SJSA1 (cell line): ENCODE measurements at places on chromosomes 2 and 18. TPM values are rescaled to one million over a fixed set of nuclear protein-coding genes. Genes with fewer than 3 reads are reported as not detected.

CIB4 gene
- total RNA-seq, result not detected in 2 replicates

FOXI3 gene
- total RNA-seq, result not detected in 2 replicates

SCN2A gene
- total RNA-seq, result 0.05 TPM in 1 of 2 replicates, not detected in the other

EN1 gene
- 4.0 and 4.7 TPM in 2 replicates for total RNA-seq

UGT1A6 gene
- not detected in 2 replicates for total RNA-seq

SERPINB3 gene
- total RNA-seq, result not detected in 2 replicates

CNDP1 gene
- total RNA-seq, result not detected in 2 replicates

SNRPD1 gene
- total RNA-seq, result 38.0 and 52.2 TPM in 2 replicates

RGPD8 gene
- 1.4 and 5.5 TPM in 2 replicates for total RNA-seq

SELENOI gene
- 10.1 and 17.6 TPM in 2 replicates for total RNA-seq

DNA sequence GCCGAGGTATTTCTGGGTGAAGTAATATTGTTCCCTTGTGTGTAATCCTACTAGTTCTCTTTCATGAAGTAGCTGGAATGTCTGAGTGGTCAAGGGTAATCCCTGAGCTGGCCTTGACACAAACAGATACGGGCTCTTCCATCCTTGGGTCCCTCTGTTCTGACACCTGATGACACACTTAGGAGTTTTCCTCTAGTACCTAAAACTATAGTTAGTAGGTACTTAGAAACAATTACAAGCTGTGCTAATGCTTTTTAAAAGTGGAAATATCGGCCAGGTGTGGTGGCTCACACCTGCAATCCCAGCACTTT lies 59.2 kb upstream of the IL1R1 start:
- H3K4me1 ChIP-seq, result peaks cover 21% of the 10 kb centered on the region
- no peaks in the 10 kb centered on the region for H3K27me3 ChIP-seq
- no peak for DNase-seq
- H3K4me3 ChIP-seq, result no peak overlapping the region

- no peaks in the 10 kb centered on the region for H3K36me3 ChIP-seq
- no peak for DNase-seq
- H3K27me3 ChIP-seq, result no peaks in the 10 kb centered on the region
- no peak overlapping the region for H3K4me3 ChIP-seq
- no peaks in the 10 kb centered on the region for H3K4me1 ChIP-seq
These were observed 756.5 kb downstream of the GALR1 start for GRCh38 chr18:78006006-78006773.

DNA sequence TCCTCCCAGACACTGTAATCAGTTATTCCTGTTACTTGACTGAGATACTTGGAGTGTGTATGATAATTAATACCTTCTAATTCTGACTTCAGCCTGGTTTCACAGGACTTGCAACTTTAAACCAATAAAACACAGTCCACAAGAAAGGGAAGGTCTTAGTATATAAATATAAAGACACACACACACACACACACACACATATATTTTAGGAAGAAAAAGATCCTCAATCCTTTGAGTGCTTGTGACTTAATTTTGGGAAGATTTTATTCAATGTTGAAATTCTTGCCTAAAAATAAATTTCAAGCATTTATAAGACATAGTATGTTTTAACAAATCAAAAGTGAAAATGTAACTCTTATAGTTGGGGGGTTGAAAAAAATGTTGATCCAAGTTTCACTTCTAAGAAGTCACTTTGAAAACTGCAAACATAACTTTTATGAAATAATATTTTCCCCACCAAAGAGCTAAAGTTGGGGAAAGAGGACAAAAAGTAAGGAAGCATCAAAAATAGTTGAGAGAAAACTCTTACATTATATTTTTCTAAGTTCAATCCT lies 824 bp upstream of the VPS54 start:
- H3K27me3 ChIP-seq, result no peaks in the 10 kb centered on the region
- DNase-seq, result no peak
- peaks cover 22% of the 10 kb centered on the region for H3K4me1 ChIP-seq
- peak overlapping the region; percentile 91 for H3K4me3 ChIP-seq
- H3K27ac ChIP-seq, result peak overlapping the region; percentile 94
- H3K36me3 ChIP-seq, result peaks cover 6% of the 10 kb centered on the region

GRCh38 chr2:75560022-75560767 lies 544 bp downstream of the EVA1A start:
- H3K27ac ChIP-seq, result peak overlapping the region; percentile 94
- no peaks in the 10 kb centered on the region for H3K27me3 ChIP-seq
- H3K4me3 ChIP-seq, result peak overlapping the region; percentile 80
- DNase-seq, result no peak

DNA sequence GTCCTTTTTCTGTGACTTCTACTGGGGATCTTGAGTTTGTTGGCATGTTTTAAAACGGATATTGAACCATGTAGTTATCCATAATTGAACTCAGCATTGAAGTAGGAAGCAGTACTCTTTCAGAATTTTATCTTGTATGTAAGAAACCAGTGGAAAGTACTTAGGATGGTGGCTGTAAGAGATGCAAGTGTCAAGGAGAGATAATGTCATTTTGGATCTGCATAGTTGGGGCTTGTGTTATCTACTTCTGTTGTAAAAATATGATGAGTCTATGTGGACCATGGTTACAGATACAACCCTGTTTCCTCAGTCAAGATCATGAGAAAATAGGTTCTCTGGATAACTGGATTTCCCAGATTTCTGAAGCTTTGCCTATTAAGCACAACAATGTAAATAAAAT lies 113.7 kb downstream of the NAB1 start:
- H3K27ac ChIP-seq, result no peak overlapping the region
- no peaks in the 10 kb centered on the region for H3K36me3 ChIP-seq
- no peaks in the 10 kb centered on the region for H3K27me3 ChIP-seq

DNA sequence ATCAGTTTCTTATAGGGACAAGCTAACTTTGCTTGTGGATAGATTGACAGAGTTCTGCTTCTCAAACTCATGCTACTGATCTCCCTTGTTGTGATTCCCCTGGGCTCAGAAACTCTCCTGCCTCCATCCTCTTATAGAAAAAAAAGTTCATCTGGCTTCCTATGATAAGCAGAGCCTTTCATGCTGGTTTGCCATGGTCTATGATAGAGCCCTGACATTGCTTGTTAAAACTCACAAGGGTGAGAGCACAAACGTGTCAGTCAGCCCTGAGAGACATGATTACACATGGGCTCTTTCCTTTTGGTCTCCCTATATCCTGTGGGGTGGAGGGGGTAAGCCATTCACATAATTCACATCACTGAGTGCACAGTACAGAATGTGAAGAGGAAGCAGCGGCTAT lies 121.8 kb downstream of the TDRD15 start:
- H3K4me3 ChIP-seq, result no peak overlapping the region
- DNase-seq, result no peak
- no peak overlapping the region for H3K27ac ChIP-seq
- no peaks in the 10 kb centered on the region for H3K4me1 ChIP-seq
- H3K36me3 ChIP-seq, result no peaks in the 10 kb centered on the region

- H3K27ac ChIP-seq, result no peak overlapping the region
- H3K4me3 ChIP-seq, result no peak overlapping the region
- H3K36me3 ChIP-seq, result no peaks in the 10 kb centered on the region
- no peak for DNase-seq
These were observed 543.5 kb upstream of the HNMT start for GRCh38 chr2:137420744-137421143.

DNA sequence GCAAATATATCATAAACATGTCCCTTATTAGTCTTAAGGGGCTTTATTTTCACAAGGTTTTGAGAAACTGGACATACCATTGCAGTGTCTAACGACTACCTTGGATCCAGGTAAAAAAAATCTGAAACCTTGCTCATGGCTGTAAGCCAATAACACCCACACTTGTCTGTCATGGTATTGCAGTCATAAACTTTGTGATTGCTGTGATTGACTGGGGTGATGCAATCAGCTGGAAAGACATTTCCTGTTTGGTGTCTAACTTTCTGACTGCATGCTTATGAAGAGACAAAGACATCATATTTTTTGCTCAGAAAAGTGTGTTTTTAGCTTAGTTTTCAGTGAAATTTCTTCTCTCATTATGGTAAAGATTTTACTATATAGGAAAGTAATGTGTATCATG lies 635.0 kb downstream of the TSN start:
- H3K4me1 ChIP-seq, result no peaks in the 10 kb centered on the region
- no peaks in the 10 kb centered on the region for H3K36me3 ChIP-seq
- H3K4me3 ChIP-seq, result no peak overlapping the region
- no peak for DNase-seq
- no peak overlapping the region for H3K27ac ChIP-seq
- no peaks in the 10 kb centered on the region for H3K27me3 ChIP-seq

GRCh38 chr2:103773884-103774283 lies 1012.1 kb downstream of the TMEM182 start:
- H3K27me3 ChIP-seq, result no peaks in the 10 kb centered on the region
- H3K4me3 ChIP-seq, result no peak overlapping the region
- no peak for DNase-seq
- H3K36me3 ChIP-seq, result no peaks in the 10 kb centered on the region
- no peak overlapping the region for H3K27ac ChIP-seq
- H3K4me1 ChIP-seq, result no peaks in the 10 kb centered on the region

- H3K4me1 ChIP-seq, result peaks cover 11% of the 10 kb centered on the region; the same call in 1 of the 2 replicates
- H3K4me3 ChIP-seq, result no peak overlapping the region
- no peak for DNase-seq
- H3K36me3 ChIP-seq, result no peaks in the 10 kb centered on the region
- H3K27me3 ChIP-seq, result peaks cover 33% of the 10 kb centered on the region
- no peak overlapping the region for H3K27ac ChIP-seq
These were observed 33.7 kb upstream of the ZNF516 start for GRCh38 chr18:76528477-76529432.

GRCh38 chr18:76102156-76102555 lies 392.9 kb downstream of the ZNF516 start:
- H3K27ac ChIP-seq, result no peak overlapping the region
- DNase-seq, result no peak

DNA sequence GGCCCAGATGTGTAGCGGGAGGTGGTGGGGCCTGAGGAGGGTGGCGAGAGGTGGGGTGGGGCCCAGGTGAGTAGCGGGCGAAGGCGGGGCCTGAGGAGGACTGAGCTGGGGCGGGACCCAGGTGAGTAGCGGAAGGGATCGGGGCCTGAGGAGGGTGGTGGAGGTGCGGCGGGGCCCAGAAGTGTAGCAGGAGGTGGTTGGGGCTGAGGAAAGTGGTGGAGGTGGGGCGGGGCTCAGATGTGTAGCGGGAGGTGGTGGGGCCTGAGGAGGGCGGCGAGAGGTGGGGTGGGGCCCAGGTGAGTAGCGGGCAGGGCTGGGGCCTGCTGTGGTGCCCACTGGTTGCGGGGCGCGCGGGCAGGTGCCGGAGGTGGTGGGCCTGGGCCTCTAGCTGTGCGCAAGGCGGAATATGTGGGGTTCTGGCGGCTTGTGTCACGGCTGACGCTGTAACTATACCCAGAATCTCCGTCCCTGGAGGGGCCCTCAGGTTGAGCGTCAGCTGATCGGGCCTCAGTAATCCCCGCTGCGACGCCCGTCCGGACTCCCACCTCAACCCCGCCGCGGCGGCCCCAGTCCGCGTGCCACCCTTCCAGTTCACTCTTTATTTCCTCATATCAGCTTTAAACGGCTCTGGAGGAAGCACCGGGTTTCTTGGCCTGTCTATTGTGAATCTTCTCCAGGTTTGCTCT lies 866 bp upstream of the SF3B6 start:
- peaks cover 11% of the 10 kb centered on the region; the same call in 1 of the 2 replicates for H3K4me1 ChIP-seq
- H3K36me3 ChIP-seq, result peaks cover 22% of the 10 kb centered on the region
- H3K27ac ChIP-seq, result no peak overlapping the region
- H3K27me3 ChIP-seq, result no peaks in the 10 kb centered on the region

GRCh38 chr2:177141866-177142265 lies 70.7 kb upstream of the HNRNPA3 start:
- no peak for DNase-seq
- no peaks in the 10 kb centered on the region for H3K27me3 ChIP-seq
- H3K36me3 ChIP-seq, result no peaks in the 10 kb centered on the region
- no peaks in the 10 kb centered on the region for H3K4me1 ChIP-seq
- no peak overlapping the region for H3K27ac ChIP-seq
- no peak overlapping the region for H3K4me3 ChIP-seq

GRCh38 chr2:232659359-232659758 lies 26.0 kb downstream of the EFHD1 start:
- DNase-seq, result no peak
- no peak overlapping the region for H3K27ac ChIP-seq
- no peaks in the 10 kb centered on the region for H3K27me3 ChIP-seq
- no peak overlapping the region for H3K4me3 ChIP-seq
- H3K36me3 ChIP-seq, result no peaks in the 10 kb centered on the region
- no peaks in the 10 kb centered on the region for H3K4me1 ChIP-seq

GRCh38 chr2:17644997-17645720 lies 104.7 kb downstream of the VSNL1 start:
- peaks cover 29% of the 10 kb centered on the region for H3K4me1 ChIP-seq
- no peak overlapping the region for H3K4me3 ChIP-seq
- no peak for DNase-seq
- no peaks in the 10 kb centered on the region for H3K36me3 ChIP-seq
- H3K27me3 ChIP-seq, result no peaks in the 10 kb centered on the region

DNA sequence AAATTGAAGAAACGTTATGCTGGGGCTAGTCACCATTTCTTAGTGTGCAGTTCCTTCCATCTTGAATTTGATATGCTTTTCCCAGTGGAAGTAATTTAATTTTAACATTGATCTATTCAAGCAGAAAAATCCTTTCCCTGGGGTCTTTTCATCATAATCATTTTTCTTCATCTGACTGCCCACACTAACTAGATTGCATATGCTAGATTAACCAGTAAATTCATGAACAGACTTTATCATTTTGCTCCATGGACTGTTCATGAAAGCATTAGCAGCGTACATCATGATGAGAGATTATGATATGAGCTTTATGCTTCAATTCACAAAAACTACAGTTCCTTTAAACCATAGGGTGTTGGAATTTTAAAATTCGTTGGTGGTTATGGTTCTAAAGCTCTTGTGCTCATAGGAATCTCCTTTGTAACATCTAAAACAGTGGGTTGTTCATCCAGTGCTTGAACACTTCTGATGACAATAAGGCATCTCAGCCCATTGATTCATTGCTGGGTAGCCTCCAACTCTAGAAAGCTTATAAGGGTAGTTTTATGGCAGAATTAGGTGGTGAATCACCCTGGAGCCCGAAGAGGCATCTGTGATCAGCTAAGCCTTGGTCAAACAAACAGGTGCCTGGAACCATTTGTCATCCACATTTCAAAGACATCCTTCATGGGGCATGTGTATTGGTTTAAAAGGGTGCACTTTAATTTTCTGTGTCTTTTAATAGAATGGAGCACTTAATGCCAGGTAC lies 77.2 kb upstream of the NDUFV2 start:
- H3K36me3 ChIP-seq, result no peaks in the 10 kb centered on the region
- no peaks in the 10 kb centered on the region for H3K27me3 ChIP-seq
- no peak overlapping the region for H3K27ac ChIP-seq

GRCh38 chr2:99420031-99420430 lies 69.8 kb downstream of the REV1 start:
- DNase-seq, result no peak
- H3K27ac ChIP-seq, result no peak overlapping the region
- H3K4me1 ChIP-seq, result peaks cover 9% of the 10 kb centered on the region
- H3K27me3 ChIP-seq, result no peaks in the 10 kb centered on the region

GRCh38 chr2:26313446-26313845 lies 32.5 kb upstream of the SELENOI start:
- DNase-seq, result no peak
- H3K36me3 ChIP-seq, result no peaks in the 10 kb centered on the region
- no peaks in the 10 kb centered on the region for H3K4me1 ChIP-seq
- no peak overlapping the region for H3K4me3 ChIP-seq

DNA sequence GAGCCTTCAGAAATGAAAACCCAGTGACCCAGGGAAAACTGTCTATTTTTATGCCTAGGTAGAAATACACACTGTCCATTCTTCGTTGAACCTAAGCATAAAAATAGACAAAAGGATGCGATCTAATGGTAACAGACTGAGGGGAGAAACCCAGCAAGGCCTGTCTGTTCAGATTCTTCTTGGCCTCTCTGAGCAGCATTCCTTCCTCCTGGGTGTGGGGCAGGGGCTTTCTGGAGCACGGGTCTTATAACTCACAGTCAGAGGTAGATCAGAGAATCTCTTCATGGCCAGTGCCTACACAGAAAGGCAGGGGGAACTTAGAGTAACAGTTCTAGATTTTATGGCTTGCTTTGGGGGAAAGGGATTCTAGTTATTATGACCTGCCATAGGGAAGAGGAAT lies 56.0 kb downstream of the PKDCC start:
- no peak for DNase-seq
- no peaks in the 10 kb centered on the region for H3K27me3 ChIP-seq
- H3K27ac ChIP-seq, result no peak overlapping the region
- peaks cover 29% of the 10 kb centered on the region for H3K4me1 ChIP-seq
